Stimulated activated CD4-positive, alpha-beta T cell treated with anti-CD3 and anti-CD28 coated beads, TNF-alpha, amount 100 ng/mL, for 1 hour (primary cell): ENCODE measurements at places on chromosomes 7 and 10.

- no peak for DNase-seq
These were observed 333.7 kb downstream of the GFRA1 start for GRCh38 chr10:115939101-115939854.

- no peak for DNase-seq
These were observed 33.7 kb downstream of the RBM28 start for GRCh38 chr7:128309976-128310375.

DNA sequence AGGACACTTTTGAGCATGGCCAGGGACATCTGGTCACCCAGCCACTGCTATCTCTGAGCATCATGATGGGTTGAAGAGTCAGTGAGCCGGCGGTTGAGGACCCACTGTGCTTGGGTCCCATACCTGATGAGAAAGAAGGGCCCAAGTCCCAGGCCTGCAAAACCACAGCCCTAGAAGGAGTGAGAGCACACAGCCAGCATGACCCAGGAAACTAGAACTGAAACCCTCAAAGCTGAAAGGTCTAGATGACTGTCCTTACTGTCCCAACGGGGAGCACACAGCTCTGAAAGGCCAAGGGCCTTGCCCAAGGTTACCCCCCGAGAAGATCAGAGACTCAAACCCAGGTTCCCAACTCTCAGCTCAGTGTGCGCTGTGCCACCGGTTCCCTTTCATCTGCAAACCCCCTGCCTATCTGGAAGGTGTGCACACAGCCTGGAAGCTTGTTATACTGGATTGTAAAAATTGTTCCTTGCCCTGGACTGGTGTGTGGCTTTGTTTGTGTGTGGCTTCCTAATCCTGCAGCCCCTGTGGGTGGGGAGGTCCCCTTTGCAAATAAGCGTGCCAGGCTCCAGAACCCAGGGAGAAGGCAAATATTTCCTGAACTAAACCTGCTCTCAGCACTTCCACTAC is 22.6 kb upstream of the PSAP start:
- no peak for DNase-seq

GRCh38 chr10:23516530-23516929 is 77.7 kb downstream of the OTUD1 start:
- no peak for DNase-seq

DNA sequence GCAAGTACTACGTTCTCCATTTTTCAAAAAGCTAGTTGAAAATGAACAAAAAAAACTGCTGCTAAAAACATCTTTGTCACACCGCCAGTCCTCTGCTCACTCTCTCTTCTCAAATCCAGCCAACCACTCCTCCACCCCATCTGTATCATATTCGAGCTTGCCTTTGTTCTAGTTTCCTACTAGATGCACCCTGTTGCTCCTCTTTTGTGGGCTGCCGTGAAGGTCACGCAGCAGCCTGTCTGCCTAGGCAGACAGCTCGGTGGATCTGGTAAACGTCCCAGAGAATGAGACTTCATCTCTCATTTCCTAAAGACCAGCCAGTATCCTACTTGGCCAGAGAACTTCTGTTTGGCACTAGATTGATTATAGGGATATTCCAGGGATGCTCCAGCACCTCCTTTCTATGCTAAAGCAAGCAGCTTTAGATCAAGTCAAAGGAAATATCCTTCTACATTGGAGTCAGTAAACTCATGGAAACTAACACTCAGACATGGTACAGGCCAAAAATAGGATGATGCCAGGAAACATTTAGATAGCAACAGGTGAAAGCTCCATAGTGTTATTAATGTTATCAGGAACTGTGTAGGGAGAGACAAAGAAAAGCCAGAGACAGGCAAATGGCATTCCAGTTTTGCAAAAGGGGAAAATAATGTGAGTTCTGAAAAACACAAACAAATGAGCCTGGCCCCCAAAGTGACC is 8.7 kb upstream of the PLXNA4 start:
- no peak for DNase-seq

DNA sequence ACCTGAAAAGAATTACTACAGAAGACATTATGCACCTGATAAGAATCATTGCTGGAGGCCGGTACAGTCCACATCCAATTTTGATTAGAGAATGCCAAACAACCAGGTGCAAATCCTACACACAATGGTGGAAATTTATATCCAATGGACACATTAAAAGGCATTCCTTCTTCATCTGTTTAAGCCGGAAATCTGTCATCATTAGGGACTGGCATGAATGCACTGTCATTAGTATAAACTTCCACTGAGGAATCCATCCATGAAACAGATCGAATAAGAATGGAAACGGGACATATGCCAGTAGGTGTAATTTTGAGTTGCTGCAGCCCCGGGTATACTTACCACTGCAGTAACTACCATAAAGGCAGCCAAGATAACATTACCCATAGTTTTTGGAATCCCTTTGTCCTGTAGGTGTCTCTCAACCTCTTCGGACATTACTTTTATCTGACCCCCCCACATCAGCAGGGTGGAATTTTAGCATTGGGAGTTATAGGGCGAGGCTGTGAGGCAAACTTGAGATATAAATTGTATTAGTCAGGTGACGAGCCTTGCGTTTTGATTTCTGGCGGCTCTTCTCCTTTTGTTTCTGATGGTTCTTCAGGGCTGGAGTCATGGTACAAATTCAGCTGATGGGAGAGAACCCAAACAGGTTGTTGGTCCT is 36.5 kb upstream of the AKR1C2 start:
- no peak for DNase-seq

GRCh38 chr10:60878224-60878623 is 65.8 kb downstream of the RHOBTB1 start:
- DNase-seq: no peak
